ENCODE measurements at places on chromosomes 13 and 19.

DNA sequence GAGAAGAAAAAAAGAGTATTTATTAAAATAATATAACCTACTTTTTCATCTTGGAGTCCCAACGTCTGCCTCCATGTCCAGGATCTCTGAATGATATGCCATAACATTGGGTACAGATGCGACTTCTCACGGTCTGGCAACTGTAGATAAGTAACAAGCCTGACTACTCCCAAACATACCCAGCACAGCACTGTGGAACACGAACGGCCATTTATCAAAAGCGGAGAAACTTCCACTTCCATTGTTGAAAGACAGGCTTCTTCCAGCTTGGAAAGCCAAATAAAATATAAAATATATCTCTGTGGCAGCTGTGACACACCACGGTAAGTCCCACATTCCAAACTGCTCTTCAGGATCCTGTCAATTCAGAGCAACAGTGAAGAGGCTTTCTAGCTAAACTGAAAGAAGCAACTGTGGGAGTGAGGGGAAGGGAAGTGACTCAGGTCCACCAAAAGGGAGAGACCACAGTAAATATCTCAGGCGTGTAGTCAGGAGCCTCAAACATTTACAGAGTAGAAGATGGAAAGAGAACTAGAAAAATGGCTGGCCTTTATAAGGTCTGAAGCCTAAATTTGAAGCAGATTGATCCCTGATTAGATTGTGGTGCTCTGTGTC, 331.7 kb downstream of the LIG4 start:
- no peak for DNase-seq

DNA sequence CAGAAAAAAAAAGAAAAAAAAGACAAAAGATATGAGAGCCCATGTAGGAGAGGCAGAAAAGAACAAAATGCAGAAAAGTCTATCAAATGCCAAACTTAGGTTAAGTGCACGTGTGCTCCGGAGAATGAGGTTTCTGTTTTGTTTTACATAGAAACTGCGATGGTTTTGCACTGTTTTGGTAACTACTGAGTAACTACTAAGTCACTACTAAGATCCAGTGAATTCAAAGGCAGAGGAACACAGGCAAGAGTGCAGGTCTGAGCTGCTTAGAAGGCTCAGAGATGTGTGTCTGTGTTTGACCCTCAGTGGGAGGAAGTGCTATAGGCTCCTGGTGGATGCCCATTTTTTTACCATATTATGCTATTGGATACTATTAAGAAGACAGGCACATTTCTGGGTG, 299.3 kb downstream of the NDFIP2 start:
- no peak for DNase-seq

GRCh38 chr19:14529254-14530004, at the start of gene TECR:
Gene TECR, plus strand, starts transcription at chr19:14529594. Its CDS starts 103 bp downstream, at chr19:14529697.
- DNase-seq = peak; percentile 100

- peak; percentile 62 for DNase-seq
Observed at GRCh38 chr13:113646376-113646775, 11.6 kb downstream of the ATP4B start.

- no peak for DNase-seq
Observed at GRCh38 chr19:52778811-52779210, 7.8 kb downstream of the ZNF600 start.

Data from cardiac septum (tissue), 1 donor.